ENCODE measurements at places on chromosomes 2 and 18. TPM values are rescaled to one million over a fixed set of nuclear protein-coding genes. Genes with fewer than 3 reads are reported as not detected.

- DNase-seq, result no peak
These were observed 924.9 kb upstream of the FAM98A start for GRCh38 chr2:34523958-34524514.

The DSG3 gene
- not detected for total RNA-seq

DNA sequence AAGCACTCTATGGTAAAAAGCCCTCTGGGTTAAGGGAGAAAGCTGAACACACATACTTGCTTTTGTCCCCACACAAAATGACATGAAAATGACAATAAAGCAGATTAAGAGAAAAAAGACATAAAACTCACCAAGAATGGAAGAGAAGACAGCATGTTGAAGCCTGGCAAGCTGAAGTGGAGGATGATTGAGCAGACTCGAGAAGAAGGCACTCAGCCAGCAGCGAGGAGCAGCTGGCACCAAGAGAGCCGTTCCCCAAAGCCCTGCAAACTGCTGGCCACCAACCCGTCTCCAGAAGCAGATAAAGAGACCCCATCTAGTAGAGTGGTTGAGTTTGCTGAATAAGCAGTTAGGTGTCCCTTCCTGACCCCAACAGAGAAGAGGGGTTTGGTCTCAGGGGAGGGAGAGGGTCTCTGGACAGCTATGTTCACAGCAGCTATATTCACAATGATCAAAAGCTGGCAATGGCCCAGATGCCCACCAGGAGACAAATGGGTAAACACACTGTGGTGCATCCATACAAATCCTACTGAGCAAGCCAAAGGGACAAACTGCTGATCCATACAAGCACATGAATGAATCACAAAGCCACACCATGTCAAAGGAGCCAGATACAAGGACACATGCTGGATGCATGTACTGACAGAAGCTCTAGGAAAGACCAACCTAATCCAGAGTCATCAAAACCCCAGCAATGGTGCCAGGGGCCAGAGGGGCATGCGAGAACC lies 36.9 kb downstream of the FAM168B start:
- no peak for DNase-seq

DNA sequence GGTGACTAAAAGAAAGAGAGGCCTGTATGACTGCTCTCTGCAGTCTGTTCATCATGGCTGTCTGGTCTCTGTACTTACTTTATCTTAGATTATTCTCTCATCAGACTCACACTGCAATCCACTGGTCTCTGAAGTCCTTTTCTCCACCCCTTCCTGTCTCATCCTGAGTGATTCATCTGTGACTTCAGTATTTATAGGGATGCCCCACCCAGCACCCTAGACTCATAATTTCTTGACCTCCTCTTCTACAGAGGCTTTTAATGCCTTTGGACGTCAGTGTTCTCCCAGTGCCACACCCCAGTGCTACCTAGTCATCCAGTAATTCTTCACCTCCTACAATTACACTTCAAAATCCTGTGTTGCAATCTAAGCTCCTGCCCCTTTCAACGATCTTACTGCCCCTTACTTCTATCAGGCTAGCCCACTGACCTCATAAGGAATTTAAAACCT lies 14.9 kb upstream of the ITPRID2 start:
- no peak for DNase-seq

- DNase-seq, result no peak
These were observed 60.0 kb downstream of the CABLES1 start for GRCh38 chr18:23194997-23195957.

The NT5DC4 gene
- not detected for total RNA-seq

GRCh38 chr2:84486441-84487115 lies 27.5 kb upstream of the SUCLG1 start:
- DNase-seq, result no peak

DNA sequence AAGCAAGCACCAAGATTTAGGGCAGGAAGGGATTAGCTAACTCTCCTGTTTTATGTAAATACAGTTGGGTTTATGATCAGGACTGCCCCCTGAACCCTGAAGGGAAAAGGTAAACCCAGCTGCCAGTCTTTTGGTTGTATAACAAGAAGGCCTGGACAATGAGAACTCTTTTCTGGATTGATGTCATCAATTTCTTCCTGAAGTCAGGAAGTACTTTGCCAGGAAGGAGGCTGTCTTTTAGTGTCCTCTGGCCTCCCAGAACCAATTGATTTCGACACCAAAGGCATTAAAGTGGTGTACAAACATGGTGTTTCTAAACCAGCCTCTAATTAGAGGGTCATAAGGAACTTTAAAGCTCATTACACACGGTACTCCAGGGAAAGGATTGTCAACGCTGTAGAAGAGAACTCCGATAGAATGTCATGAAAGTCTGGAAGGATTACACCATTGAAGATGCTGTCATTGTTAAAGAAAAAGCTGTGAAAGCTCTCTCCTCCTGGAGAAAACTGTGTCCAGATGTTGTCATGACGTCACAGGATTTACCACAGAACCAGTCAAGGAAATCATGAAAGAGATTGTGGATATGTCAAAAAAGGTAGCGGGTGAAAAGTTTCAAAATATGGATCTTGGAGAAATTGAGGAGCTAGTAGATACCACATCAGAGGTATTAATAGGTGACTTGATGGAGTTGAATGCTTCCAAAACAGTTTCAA lies 78.8 kb downstream of the ANKRD12 start:
- no peak for DNase-seq

DNA sequence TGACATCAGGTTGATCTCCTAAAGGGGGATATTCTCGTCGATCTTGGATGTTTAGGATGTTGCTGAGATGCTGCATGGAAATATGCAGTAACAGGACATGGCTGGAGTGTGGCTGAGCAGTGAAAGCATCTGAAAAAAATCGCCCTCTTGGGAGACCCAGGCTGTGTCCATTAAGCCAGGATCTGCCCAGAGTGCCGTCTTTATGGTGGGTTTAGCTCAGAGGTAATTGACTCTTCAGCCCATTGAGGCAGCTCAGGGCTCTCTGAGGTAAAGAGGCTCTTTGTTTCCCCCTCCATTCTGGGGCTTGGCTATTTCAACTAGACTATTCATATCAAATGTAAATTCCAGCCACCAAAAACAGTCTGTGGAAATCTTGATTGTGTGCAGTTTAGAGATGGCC lies 26.5 kb downstream of the OSBPL6 start:
- no peak for DNase-seq

DNA sequence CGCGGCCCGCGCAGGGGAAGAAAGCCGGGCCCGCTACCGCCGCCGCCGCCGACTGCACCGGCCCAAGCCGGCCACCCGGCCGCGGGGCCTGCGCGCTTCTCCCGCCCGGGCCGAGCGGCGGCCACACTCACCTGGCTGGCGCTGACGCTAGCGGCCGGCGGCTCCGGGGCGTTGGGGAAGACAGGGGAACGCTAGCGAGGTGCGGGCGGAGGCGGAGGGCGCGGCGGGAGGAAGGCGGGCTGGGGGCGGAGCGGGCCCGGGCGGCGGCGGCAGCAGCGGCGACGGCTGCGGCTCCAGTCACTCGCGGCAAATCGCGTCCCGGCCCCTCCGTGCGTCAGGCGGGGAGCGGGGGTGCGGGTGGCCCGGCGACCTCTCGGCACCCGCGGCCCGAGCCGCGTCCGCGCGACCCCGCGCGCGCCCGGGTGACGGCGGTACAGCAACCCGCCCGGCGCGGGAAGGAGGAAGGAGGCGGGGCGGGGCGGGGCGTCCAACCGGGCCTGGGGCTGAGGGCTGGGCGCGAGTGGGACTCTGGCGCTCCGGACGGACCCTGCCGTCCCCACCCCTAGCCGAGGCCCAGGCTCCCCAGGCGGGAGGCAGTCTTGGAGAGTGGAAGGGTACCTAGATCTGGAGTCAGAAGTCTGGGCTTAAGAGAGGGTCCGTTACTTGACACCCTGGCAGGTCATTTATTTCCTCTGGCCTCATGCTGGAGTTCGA lies at the start of gene SESTD1:
Gene SESTD1 (minus strand): TSS at position 465 of the 714 bp plus-strand sequence. CDS start 72,991 bp downstream, outside the sequence.
- DNase-seq, result peak; percentile 86

DNA sequence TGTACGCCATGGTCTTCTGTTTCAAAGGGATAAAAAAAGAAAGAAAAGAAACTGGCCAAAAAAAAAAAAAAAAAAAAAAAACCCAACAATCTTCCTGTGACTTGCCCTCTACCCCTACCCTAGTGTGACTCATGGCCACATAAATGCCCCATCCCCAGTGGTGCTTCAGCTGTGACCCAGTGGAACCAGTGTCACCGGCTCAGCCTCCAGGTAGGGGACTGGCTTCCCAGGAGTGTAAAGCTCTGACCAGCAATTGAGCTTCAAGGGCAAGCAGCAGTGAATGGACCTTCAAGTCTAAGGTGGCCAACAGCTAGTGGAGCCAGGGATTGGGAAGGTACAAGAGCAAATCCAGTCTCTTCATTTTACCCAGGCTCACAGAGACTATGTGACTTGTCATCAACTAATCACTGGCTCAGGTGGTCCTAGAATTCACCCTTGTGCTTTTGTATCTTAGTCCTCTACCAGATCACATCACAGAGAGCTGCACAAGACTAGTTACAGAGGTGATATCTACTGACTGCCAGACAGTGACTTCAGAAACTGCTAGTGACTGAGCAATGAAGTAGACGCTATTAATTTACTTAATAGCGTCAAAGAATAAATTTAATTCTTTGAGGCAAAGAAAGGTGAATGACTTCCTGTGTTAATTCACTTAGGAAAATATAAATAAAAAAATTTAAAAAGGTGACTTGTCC lies 1.3 kb upstream of the TGFBRAP1 start:
- no peak for DNase-seq

GRCh38 chr2:78553866-78554647 lies 471.4 kb upstream of the REG3G start:
- DNase-seq, result no peak

The ANO7 gene
- total RNA-seq, result 0.35 TPM

- no peak for DNase-seq
These were observed 19.0 kb downstream of the ALK start for GRCh38 chr2:29902356-29902755.

The UCN gene
- total RNA-seq, result 0.59 TPM

DNA sequence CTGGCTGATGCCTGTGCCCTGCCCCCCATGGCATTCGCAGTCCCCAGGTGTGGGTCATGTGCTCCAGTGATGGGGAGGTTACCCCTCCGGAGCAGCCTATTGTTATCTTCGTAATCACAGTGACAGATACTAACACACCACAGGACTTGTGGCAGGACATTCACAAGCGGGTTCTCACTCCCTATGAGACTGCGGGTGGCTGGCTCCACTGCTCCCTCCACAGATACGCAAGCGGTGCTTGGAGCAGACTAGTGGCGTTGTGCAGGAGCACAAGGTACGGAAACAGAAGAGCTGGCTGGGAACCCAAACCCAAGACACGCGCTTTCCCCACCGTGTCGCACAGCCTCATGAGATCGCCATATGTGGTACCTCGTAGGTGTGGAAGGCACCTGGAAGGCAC lies 52.2 kb downstream of the ACKR3 start:
- DNase-seq, result no peak

The ALKAL2 gene
- total RNA-seq, result not detected

DNA sequence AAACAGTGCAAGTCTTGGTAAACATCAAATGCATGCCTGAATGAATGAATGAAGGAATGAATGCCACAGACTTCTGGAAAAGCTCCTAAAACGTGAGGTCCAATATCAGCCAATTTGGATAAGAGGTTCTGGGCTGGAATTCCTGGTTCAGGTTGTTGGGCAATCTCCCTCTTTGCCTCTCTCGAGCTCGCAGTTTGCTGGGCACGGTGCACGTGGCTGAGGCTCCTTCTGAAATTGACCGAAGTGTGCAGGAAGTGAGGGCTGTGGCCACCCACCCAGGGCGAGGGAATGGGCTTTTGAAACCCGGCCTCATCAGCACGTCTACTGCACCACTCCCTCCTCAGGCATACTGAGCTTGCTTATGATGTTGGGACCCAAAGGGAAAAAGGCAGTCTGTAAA lies 288.8 kb upstream of the HS6ST1 start:
- DNase-seq, result peak; percentile 16

The SCN3A gene
- total RNA-seq, result 0.89 TPM

DNA sequence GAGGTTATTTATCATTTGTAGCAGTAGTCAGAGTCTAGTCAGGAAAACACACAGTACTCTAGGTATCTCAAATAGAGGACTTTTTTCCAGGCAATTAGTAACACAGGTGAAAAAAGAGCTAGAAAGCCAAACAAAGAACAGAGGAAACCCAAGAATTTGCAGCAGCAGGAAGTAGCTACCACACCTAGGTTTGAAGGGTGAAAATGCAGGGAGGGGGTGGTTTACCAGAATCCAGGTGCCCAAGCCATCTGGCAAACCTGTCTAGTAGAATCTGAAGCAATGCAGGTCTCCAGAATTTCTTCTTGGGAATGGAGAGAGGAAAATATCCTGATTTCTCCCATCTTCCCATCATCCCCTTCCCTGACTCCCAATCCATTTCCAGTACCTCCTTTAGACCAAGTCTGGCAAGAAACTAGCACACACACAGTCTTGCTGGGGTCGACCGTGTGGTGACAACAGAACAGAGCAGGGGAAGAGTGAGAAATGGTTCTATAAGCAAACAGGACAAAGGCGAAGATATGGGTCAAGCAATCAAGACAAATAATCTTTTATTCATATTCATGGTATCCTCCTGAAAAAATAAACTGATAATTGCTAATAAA lies 231.9 kb upstream of the MMADHC start:
- no peak for DNase-seq

DNA sequence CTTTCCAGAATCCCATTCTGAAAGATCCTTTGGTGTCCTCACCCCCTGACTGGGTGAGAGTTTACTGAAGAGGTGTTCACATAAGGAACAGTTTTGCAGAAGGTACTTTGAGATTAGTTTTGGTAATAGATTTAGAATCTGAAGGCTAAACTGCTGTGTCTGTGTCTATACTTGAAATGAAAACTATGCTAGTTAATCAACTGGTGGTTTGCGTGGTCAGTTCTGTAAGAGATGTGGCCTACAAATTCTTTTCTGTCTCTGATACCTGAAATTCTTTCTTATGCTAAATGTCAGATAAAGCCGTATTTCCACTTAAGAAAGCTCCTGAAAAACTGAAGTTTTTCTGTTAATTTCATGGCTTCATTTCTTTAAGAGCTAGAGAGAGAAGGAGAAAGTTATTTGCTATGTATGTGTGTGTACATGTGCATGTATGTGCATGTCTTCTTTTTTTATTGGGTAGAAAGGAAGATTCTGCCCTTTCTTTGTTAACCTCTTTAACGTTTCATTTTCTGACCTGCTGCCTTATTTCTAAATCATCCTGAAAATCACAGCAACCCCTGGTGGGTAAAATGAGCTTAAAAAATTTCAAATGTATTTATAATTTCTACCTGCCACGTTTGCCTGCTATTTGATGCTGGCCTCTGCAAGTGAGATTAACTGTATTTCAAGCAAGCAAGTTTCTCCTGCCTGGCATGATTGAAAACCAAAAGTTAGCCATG lies 552.0 kb upstream of the NRP2 start:
- DNase-seq, result no peak

GRCh38 chr2:176138923-176139660 lies 9.6 kb downstream of the HOXD8 start:
- no peak for DNase-seq

DNA sequence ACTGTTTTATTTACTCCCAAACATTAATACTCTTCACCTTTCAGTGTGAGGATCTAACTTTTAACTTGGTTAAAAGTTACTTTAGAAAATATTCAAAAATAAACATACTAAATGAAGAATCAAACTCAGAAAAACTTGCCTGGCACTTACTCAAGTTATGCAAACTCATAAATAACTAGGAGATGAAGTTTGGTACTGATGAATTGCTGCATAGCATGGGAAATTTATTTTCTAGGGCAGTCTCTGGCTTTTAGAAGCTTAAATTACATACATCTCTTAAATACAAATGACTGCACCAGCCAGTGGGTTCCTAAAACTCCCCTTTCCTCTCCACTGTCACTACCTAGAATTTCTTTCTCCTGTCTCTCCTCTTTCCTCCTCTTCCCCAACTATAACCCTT lies 46.7 kb upstream of the CREB1 start:
- no peak for DNase-seq
